Progenitor cell of endocrine pancreas (in vitro differentiated cells): ENCODE measurements at places on chromosomes 16 and 17. TPM values are rescaled to one million over a fixed set of nuclear protein-coding genes. Genes with fewer than 3 reads are reported as not detected.

- H3K27me3 ChIP-seq, result peaks cover 23% of the 10 kb centered on the region
- no peaks in the 10 kb centered on the region for H3K36me3 ChIP-seq
- H3K4me1 ChIP-seq, result no peaks in the 10 kb centered on the region
- no peak overlapping the region for H3K27ac ChIP-seq
Measured at GRCh38 chr17:35291802-35292201, 48.9 kb downstream of the SLFN5 start.

GRCh38 chr17:78023042-78023441 is 64.5 kb downstream of the TNRC6C start:
- no peak for DNase-seq
- H3K4me1 ChIP-seq, result no peaks in the 10 kb centered on the region
- no peaks in the 10 kb centered on the region for H3K27me3 ChIP-seq
- H3K36me3 ChIP-seq, result peaks cover 3% of the 10 kb centered on the region
- no peak overlapping the region for H3K4me3 ChIP-seq

DNA sequence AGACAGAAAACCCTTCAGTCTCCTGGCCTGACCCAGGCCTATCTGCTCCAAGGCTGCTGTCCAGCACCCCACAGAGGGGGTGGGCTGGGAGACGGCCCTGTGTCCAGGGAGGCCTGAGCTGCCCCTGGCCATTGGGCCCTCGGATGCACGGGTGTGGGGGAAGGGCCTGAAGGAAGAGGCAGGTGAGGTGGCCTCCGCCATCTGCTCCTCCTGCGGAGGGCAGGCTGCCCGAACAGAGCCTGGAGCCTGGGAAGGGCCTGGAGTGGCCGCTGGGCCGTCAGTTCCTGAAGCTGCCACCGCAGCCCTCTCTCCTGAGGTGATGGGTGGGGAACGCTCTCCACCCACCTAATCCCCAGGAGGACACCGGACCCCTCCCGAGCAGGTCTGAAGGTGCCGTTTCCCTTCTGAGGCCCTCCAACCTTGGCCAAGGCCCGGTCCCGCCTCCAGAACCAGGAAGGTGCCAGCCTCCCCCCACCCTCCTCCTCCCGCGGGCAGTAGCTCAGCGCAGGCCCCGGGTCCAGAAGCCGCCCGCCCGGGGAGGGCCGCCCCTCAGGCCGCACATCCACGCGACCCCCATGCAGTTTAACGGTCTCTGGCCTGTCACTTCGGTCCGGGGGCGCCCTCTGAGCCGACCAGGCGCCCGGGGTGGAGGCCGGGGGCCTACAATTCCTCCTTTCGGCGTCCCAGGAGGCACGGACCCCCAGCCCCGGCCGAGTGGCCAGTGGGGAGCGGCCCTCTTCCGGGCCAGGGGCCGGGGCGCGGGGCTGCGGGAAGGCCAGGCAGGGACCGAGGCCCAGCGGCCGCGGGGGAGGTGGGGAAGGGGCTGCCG is 835 bp downstream of the FBXL16 start:
- H3K27me3 ChIP-seq, result peaks cover 66% of the 10 kb centered on the region
- H3K27ac ChIP-seq, result no peak overlapping the region
- H3K4me1 ChIP-seq, result no peaks in the 10 kb centered on the region
- no peaks in the 10 kb centered on the region for H3K36me3 ChIP-seq
- DNase-seq, result no peak

- H3K4me1 ChIP-seq, result peaks cover 6% of the 10 kb centered on the region
- H3K36me3 ChIP-seq, result peaks cover 6% of the 10 kb centered on the region
- H3K4me3 ChIP-seq, result peak overlapping the region; percentile 77
Measured at GRCh38 chr17:28384281-28385036, 13.0 kb downstream of the SARM1 start.

GRCh38 chr17:8284126-8284525 is 4.3 kb upstream of the RANGRF start:
- H3K4me1 ChIP-seq, result peaks cover 9% of the 10 kb centered on the region
- no peak overlapping the region for H3K4me3 ChIP-seq
- no peak for DNase-seq
- no peaks in the 10 kb centered on the region for H3K27me3 ChIP-seq
- H3K27ac ChIP-seq, result no peak overlapping the region
- H3K36me3 ChIP-seq, result no peaks in the 10 kb centered on the region

GRCh38 chr17:17810084-17810894 is 26.5 kb downstream of the SREBF1 start:
- DNase-seq, result no peak
- peaks cover 11% of the 10 kb centered on the region for H3K36me3 ChIP-seq
- H3K4me3 ChIP-seq, result no peak overlapping the region
- H3K27me3 ChIP-seq, result peaks cover 3% of the 10 kb centered on the region

DNA sequence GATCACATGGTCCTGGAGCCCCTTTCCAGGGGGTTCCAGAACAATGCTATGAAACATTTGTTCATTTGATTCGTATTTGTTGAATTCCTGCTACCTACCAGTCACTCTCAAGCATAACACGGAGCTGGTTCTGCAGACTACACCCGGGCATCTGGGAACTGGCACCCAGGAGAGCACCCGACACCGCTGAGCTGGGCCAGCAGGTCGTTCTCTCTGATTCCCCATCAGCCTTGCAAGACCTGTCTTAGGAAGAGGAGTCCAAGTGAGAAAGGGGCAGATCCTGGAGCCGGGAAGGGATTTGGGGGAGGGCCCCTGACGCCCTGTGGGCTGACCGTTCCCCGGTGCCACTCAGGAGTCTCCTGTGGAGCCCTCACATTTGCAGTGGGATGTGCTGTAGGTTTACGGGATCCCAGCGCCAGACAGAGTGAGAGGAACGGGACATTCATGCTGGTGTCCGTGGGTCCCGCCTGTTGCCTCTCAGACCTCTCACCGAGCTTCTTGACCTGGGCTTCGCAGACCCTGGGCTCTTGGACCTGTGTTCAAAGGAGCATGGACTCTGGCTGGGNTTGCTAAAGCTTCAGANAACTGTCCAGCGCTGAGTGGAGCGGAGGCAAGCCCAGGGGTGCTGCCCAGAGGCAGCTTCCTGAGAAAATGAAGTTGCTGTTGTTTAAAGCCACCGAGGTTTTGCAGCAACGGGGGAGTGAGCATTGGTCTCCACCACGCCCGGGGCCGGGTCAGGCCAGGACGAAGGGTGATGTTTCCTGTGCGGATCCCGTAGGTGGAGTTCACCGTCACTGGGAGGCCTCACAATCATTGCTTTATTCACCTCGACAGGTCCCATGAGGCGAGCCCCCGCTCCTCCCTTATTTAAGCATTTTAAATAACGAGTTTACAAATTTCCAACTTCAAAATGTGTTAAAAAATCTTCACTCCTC is 49.2 kb downstream of the METRNL start:
- H3K27me3 ChIP-seq, result peaks cover 33% of the 10 kb centered on the region
- DNase-seq, result no peak
- H3K27ac ChIP-seq, result no peak overlapping the region
- H3K36me3 ChIP-seq, result no peaks in the 10 kb centered on the region

DNA sequence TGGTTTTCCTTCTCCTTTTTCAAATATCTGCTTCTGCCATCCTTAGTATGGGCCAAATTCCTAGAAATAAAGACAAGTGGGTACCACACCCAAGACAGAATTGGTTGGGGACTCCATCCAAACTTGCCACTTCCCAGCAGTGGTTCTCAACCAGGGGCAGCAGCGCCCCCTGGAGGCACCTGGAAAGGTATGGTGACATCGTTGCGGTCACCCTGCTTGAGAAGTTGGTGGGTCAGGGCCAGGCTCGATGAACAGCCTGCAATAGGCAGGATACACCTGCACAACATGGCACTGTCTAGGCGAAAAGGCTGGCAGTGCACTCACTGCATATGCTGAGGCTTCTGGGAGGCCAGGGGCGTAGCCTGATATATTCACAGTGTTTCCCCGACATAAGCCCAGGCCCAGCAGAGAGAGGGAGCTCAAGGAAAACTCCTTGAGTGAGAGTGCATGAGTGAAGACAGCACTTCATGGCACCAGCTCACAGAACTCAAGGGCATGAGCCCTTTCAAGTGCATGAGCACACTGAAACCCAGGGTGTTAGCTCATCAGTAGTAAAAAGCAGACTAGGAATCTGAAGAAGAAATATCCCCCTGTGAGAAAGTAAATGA is 57.7 kb downstream of the CMC2 start:
- no peak overlapping the region for H3K4me3 ChIP-seq
- H3K27ac ChIP-seq, result no peak overlapping the region
- no peaks in the 10 kb centered on the region for H3K36me3 ChIP-seq
- H3K4me1 ChIP-seq, result no peaks in the 10 kb centered on the region
- DNase-seq, result no peak

- no peak overlapping the region for H3K4me3 ChIP-seq
- DNase-seq, result no peak
- H3K27ac ChIP-seq, result no peak overlapping the region
- H3K4me1 ChIP-seq, result no peaks in the 10 kb centered on the region
- H3K36me3 ChIP-seq, result peaks cover 8% of the 10 kb centered on the region
Measured at GRCh38 chr17:22463110-22463850, 771.0 kb downstream of the KCNJ18 start.

DNA sequence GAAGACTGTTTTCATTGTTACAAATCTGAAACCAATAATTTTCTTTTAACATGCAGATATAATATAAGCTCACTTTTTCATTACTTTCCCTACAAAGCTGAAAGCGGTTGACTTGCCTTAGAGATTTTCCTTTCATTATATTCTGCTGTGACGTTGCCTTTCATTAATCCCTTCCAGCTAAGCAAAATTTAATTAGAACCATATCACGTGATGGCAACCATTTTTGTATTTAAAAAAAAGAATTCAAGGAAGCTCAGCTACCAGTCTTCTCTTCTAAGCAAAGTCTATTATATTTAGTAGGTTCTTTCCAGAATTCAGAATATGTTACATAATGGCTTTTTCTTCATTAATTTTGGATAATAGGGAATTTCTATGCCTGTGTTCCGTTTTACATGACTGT is 186.5 kb downstream of the PRKCA start:
- DNase-seq, result no peak
- no peak overlapping the region for H3K4me3 ChIP-seq
- H3K36me3 ChIP-seq, result no peaks in the 10 kb centered on the region
- no peaks in the 10 kb centered on the region for H3K27me3 ChIP-seq

DNA sequence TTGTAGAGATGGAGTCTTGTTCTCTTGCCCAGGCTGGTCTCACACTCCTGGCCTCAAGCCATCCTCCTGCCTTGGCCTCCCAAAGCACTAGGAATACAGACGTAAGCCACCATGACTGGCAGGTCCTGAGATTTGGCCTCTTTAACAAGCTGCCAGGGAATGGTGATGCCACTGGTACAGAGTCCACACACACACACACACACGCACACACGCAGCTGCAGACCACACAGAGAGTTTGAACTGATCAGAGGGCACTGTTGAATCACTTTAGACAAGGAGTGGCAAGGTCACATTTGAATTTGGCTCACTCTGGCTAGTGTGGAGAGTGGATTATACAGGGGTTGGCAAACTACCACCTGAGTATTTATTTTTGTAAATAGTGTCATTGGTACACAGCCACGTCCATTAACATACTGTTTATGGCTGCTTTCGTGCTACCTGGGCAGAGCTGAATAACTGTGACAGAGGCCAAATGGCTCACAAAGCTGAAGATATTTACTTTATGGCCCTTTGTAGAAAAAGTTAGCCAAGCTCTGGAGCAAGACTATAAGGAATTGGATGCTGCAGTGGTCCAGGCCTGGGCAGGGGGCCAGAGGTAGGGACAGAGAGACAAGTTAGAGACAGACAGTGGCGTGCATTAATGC is 9.9 kb downstream of the ITPRIPL2 start:
- no peak overlapping the region for H3K4me3 ChIP-seq
- peaks cover 1% of the 10 kb centered on the region for H3K4me1 ChIP-seq
- DNase-seq, result no peak
- peaks cover 3% of the 10 kb centered on the region for H3K27me3 ChIP-seq
- no peak overlapping the region for H3K27ac ChIP-seq
- no peaks in the 10 kb centered on the region for H3K36me3 ChIP-seq

- no peak overlapping the region for H3K4me3 ChIP-seq
- peaks cover 5% of the 10 kb centered on the region for H3K4me1 ChIP-seq
- peaks cover 11% of the 10 kb centered on the region for H3K27me3 ChIP-seq
- no peak overlapping the region for H3K27ac ChIP-seq
- no peak for DNase-seq
- H3K36me3 ChIP-seq, result no peaks in the 10 kb centered on the region
Measured at GRCh38 chr17:46869975-46870803, 18.8 kb downstream of the WNT9B start.

GRCh38 chr17:79202480-79202879 is 127.9 kb downstream of the ENGASE start:
- H3K27ac ChIP-seq, result no peak overlapping the region
- no peaks in the 10 kb centered on the region for H3K36me3 ChIP-seq
- no peaks in the 10 kb centered on the region for H3K4me1 ChIP-seq
- H3K4me3 ChIP-seq, result no peak overlapping the region

DNA sequence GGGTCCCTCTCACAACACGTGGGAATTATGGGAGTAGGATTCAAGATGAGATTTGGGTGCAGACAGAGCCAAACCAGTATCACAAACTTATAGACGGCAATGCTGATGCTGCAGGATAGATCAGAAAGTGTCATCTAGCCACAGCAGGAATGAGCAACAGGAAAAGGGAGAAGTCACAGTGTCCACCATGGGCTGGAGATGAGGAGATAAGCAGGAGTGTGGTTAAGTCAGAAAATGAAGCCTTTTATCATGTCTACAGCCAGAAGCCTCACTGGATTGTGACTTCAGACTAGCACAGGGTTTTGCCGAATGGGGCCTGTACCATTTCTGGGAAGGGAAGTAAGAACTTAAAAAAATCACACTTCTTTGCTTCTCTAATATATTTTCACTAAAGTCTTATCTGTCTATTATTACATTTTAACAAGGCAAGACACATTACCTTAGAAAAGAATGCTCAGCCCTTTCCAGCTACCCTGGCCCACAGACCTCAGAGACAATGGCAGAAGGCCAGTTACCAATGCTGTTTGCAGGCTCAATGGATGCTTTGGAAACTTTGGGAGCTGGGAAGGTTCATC is 490.2 kb upstream of the SALL1 start:
- H3K27ac ChIP-seq, result no peak overlapping the region
- no peak for DNase-seq
- H3K27me3 ChIP-seq, result peaks cover 42% of the 10 kb centered on the region
- H3K4me1 ChIP-seq, result peaks cover 3% of the 10 kb centered on the region

DNA sequence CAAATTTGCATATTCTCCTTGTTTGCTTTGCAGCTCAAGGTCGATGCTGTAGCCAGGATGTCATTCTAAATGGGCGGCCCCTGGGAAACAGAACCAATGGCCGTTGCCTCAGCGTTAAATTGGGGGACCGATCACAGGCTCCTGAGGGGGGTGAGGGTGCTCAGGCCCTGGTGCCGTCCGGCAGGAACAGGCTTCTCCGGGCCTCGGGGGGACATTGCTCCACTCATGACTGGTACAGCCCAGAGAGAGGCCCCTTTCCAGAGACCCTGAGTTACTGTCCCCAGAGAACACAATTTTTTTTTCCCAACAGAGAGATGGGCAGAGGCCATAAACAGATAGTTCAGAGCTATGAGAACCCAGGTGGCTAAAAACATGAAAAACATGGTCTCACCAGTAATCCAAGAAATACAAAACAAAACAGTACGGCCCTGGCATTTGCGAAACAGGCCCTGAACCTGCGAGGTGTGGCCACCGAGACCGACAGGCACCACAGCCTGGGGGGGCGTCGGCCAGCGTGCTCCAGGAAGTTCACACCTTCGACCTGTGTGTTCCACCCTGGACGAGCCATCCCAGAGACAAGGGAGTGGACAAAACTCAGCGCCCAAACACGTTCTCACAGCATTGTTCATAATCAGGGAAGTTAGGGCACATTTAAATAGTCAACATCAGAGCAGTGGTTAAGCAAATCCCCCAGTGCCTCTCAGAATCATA is 82.8 kb downstream of the METRNL start:
- peak; percentile 7 for DNase-seq
- no peaks in the 10 kb centered on the region for H3K36me3 ChIP-seq
- peaks cover 21% of the 10 kb centered on the region for H3K27me3 ChIP-seq
- peaks cover 9% of the 10 kb centered on the region for H3K4me1 ChIP-seq
- H3K27ac ChIP-seq, result no peak overlapping the region
- H3K4me3 ChIP-seq, result no peak overlapping the region

The ZFP3 gene
- total RNA-seq, result 0.98 and 1.3 TPM in 2 replicates

The CYB5B gene
- 104 and 108 TPM in 2 replicates for total RNA-seq

The NOD2 gene
- not detected in 2 replicates for total RNA-seq

The TNFRSF12A gene
- 44.3 and 57.4 TPM in 2 replicates for total RNA-seq

The MYOCD gene
- total RNA-seq, result 11.6 and 19.2 TPM in 2 replicates
